Glutamatergic neuron (in vitro differentiated cells): ENCODE measurements at places on chromosomes 12 and 14. TPM values are rescaled to one million over a fixed set of nuclear protein-coding genes. Genes with fewer than 3 reads are reported as not detected.
A peak's percentile ranks its signal among the peaks of the same experiment; 100 is the strongest.

Gene KCNMB4
- total RNA-seq, result 18.7 TPM

- DNase-seq, result no peak
Measured at GRCh38 chr14:104084251-104085002, 1.1 kb upstream of the ASPG start.

DNA sequence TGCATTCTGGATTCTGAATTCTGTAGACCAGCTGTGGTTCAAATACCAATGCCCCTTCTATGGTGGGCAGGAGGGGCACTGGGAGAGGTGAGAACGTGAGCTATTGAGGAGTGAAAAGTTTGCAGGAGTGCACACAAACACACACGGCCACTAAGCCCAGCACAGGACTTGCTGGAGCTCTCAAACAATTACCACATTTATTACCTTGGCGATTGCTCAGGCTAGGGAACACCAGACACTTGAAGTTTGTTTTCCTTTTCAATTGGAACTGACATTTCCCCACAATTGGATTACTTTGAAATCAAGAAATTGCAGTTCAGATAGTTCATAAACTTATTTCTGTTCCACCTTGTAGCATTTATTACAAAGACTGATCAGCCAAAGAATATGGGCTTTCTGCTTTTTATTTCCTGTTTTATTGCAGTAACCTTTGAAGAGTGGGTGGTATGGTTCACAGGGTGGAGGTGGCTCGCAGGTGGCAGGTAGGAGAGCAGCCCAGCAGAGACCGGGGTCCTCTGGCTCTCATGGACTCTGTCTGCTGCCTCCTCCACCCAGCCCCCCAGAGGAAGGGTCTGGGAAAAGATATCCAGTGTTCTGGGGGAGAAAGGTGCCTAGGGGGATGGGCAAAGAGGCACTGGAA, 429.8 kb upstream of the CCDC196 start:
- no peak for DNase-seq

- DNase-seq, result no peak
Measured at GRCh38 chr14:70803321-70804310, 5.7 kb downstream of the MAP3K9 start.

DNA sequence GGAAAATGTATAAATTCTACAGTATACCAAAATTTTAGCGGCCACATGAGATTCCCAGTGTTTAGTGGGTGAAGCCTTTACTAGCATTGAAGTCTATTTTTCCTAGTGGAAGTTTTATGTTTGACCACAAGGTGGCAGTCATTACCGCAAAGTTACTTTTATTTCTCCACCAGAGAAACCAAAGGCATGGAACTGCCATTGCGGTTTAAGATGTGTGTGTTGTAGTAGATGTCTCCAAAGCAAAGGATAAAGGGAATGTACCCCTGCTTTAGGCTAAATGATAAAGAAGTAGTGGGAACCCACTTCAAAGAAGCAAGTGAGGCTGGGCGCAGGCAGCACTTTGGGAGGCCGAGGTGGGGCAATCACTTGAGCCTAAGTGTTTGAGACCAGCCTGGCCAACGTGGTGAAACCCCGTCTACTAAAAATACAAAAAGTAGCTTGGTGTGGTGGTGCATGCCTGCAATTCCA, 140.5 kb downstream of the PRKCH start:
- no peak for DNase-seq

DNA sequence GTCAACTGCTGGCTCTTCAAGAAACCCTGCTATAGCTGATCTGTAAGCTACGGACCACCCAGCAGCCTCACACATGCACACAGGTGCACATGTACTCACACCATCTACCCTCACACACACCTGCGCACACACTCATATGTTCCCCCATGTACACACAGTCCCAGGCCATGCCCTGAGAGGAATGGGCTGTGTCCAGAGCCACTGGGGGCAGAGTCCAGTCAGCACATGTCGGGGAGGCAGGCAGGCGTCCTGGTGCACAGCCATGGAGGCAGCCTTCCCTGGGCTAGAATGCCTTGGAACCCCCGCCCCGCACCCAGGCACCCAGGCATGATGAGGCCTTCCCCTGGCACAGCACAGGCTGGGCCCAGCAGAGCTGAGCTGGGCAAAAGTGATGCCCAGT, 58.3 kb upstream of the DLK1 start:
- no peak for DNase-seq

DNA sequence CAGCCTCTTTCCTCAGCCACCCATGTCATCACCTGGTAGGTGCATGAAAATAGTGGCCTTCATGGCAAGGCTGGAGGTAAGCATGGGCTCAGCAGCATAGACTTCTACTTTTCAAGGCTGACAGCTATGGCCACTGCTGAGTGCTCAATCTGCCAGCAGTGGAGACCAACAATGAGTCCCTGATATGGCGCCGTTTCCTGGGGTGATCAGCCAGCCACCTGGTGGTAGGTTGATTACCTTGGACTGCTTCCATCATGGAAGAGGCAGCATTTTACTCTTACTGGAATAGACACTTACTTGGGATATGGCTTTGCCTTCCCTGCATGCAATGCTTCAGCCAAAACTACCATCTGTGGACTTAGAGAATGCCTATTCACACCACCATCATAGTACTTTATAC, 39.5 kb upstream of the USP44 start:
- no peak for DNase-seq

DNA sequence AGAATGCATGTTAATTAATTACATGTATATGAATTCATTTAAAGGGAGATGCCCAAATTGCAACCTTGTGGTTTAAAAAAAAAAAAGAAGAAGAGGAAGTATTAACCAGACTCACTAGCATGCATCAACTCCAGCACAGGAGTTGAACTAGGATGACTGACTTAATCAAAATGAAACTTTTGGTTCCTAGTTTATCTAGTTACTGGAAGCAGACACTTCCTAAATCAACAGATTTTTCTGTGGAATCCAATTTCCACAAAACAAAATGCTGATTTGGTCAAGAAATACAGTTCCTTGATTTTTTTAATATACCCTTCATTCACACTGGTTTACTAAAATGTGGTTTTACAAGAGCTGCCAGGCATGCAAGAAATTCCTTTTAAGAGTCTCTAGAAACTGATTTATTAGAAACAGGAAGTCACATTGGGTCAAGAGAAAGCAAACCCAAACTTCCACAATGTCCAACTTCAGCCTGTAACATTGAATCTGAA, 41.6 kb downstream of the ITPR2 start:
- no peak for DNase-seq

- DNase-seq, result no peak
Measured at GRCh38 chr14:87952307-87953094, 40.5 kb downstream of the GALC start.

Gene LRRC9
- 1.3 TPM for total RNA-seq

DNA sequence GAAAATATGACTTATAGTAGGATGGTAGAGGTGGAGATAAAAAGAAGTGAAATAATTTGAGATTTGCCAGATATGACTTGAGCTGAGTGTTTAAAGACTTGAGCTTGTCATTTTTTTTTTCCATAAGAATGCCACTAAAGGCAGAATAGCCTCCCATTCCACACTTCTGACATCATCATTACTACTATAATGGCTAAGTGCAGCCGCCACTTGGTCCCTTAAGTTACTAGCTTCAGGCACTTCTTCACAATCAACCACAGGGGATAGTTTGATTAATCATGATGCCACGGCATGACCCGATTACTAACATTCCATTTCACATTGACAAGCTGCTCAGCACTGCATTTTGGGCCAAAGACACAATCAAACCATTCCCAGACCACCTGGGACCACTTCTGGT, 127.9 kb downstream of the EFCAB11 start:
- no peak for DNase-seq

DNA sequence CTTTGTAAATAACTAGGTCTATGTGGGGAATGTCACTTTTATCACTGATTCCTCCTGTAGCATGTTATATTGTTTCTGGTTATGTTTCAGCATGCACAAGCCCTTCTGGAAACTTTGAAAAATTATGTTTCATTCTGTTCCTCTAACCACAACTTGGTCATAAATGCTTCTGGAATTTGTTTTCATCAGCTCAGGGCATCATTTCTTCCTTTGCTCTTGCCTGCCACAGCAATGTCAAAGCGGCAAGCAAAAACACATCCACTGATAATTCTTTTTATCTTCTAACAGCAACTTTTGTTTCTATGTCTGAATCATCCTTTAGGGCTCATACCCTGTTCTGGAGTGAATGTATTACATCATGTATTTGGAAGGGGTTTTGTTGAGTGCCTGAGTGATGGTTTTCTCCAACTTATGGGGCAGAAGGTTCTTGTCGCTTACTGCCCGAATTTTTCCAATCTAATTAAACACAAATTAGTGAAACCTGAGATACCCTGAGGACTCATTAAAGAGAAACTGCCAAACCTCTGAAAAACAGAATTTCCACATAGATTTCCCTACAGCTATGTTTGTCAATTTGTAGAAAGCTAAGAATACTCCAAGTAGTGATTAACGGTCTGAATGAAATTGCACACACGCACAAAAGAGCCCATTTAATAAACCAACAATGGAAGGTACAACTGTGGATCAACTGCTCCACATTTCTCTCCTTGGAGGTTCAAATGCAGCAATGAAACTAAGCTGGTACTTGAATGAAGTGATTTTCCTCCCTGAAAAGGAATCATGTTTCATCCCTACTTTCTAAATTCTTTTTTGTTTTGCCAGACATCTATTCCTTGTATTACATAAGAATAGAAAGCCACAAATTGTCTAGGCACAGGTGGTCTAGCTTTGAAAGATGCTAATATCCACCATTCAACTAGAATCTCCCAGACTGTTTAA, 173.5 kb upstream of the KRR1 start:
- DNase-seq, result no peak

GRCh38 chr12:27109334-27110028, 27.1 kb upstream of the C12orf71 start:
- no peak for DNase-seq

GRCh38 chr14:32820181-32820580, 118.5 kb upstream of the NPAS3 start:
- no peak for DNase-seq

Gene PTPN6
- total RNA-seq, result 3.8 TPM

Gene SDR39U1
- 70.4 TPM for total RNA-seq

- no peak for DNase-seq
Measured at GRCh38 chr12:130973109-130973508, 19.4 kb downstream of the ADGRD1 start.

- DNase-seq, result no peak
Measured at GRCh38 chr12:126038434-126038833, 973.2 kb downstream of the AACS start.

Gene ALDH2
- total RNA-seq, result 55.2 TPM

GRCh38 chr14:76985540-76986230, 42.8 kb downstream of the IRF2BPL start:
- no peak for DNase-seq

DNA sequence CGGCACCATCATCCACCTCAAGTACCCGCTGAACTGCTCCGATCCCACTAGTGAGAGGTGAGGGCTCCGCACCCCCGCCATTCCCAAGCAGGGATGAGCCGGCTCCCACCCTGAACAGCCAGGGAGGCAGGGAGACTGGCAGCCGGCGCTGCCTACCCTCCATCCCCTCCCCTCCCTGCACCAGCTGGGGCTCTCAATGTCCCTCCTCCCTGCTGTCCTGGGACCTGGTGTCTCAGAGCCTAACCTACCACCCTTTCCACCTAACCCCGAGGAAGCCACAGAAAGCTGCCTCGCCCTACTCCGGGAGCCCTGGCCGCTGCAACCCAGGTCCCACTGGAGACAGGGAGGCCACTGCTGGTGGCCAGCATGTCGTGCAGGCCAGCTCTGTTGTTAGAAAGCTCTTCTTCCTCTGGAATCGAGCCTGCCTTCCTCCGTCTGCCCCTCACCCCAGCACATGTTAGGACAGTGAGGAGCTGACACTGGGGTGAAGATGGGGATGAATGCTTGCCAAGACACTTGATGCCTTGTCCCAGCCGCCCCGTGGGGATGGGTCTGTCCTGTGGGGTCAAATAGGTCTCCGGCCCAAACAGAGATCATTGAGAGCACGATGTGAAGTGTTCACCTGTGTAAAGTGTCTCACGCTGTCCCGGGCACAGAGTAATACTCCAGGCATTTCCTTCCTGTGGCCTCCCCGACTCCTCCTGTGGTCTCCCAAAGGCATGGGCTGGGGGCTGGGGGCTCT, 1.1 kb downstream of the PTPN6 start:
- DNase-seq, result no peak

DNA sequence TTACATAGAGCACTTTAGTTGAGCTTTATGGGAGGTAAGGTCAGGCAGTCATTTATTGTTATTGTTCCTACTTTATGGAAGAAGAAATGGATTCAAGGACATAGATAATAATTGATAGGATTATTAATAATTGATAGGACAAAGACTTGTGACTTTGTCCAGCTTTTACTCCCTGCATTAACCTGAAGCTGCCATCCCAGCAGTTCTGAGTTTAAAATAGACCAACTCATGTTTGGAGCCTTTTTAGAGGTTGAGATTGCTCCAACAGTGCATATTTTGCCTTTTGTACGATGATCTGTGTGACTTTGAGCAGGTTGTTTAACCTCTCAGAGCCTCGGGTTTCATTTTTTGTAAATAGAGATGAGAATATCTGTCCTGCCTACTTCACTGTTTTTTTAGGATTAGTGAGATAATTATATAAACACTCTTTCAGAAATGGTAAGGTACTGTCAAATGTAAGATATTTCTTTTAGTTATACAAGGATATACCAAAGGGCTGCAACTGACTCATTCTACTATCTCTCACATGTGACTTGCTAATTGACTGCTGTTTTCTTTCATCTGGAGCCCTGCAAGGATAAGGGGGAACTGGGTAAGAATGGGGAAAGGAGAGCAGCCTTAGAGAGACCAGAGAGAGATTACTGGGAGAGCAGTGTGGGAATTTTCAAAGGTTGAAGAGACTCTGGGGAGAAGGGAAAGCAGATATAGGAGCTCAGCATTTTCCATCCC, 15.3 kb downstream of the WDR20 start:
- DNase-seq, result no peak

Gene GPRC5D
- not detected for total RNA-seq

Gene TMEM119
- 0.15 TPM for total RNA-seq

DNA sequence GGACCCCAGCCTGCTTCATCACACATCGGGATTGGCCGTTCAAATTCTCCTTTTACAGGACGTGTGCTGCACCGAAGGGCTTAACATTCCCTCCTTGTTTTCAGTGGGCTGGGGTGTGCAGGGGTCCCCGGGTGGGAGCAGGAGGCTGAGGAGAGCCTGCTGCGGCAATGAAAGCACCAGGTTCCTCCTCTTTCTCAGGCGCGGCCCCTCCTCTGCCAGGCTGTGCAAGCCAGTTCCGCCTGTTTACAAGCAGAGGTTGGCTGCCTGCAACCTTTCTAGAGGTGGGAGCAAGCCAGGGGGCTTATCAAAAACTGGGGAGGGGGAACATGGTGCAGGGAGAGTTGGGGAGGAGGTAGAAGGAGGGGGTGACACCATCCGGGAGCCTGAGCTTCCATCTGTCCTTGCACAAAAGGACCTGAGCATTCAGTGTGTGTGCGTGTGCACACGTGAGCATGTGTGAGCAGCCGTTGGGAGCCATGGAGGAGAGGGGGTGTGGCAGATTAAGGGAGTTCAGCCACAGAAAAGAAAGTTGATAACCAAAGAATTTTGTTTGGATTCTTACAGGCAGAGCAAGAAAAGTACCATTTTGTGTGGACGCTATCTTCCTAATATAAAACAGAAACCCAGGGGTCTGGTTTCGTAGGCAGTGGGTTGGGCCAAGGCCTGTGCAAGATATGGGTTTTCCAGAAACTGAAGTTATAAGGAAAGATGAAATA, 108.8 kb upstream of the RFLNA start:
- DNase-seq, result no peak

GRCh38 chr14:94773061-94773648, 3.2 kb upstream of the GSC start:
- DNase-seq, result peak; percentile 54

Gene FAM181A
- total RNA-seq, result not detected

Gene CEP170B
- total RNA-seq, result 80.4 TPM

Gene FAR2
- 6.9 TPM for total RNA-seq
